DMS79 (cell line): ENCODE measurements at places on chromosomes 4 and X.

DNA sequence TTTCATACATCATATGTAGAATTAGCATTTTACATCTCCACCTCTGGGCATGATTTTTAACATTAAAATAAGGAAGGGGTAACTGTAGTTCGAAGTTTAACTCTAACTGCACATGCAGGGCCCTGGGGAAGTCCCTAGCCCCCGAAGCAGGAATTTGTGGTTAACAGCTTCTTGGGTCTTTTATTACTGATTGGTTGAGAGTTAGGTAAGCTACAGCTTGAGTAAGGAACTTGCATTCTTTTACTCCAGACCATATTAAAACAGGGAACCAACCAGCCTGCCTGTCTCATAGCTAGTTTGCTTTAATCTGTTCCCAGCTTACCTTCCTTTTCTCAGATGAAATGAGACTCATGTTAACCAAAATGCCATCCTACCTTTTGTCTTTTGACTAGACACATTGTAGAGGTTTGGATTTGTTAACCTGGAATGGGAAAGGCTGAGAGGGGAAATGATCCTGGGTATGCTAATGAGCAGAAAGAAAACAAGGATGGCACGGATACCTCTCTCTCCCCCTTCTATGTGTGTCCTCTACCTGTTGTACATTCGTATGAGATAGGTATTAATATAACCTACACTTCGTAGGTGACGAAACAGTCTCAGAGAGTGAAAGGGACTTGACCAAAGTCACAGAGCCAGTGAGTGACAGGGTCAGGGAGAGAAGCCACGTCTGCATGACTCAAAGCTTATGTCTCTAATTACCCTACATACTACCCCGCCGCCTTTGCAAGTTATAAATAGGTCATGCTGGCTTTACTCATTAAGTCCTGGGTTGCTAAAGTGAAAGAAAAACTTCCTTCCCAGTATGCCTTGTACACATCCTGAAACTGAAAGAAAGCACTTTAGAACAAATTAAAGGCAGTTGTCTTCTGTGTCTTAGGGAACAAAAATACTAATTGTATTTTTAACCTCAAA lies 119.5 kb upstream of the AFF2 start:
- no peak for DNase-seq

- no peak for DNase-seq
Observed at GRCh38 chr4:21710179-21710835, 238.3 kb downstream of the KCNIP4 start.

- no peak for DNase-seq
Observed at GRCh38 chr4:156969911-156970310, 1.7 kb downstream of the PDGFC start.

DNA sequence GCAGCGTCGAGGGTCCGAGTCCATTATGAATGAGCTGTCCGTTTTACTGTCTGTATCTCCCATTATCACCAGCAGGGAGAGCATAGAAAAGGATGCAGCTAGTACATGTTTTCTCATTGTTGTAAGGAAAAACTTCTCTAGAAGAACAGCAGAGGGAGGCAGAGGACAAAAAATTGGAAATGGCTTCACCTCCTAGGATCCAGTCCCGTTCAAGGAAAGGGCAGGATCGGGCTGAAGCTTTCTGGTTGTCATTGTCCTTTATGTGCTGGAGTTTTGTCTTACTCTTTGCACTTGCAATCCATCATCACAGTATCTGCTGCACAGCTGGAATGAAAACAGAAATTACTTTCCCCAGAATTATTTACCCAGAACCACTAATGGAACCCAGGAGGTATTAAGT lies 14.7 kb downstream of the NDP start:
- DNase-seq = no peak

GRCh38 chrX:23901060-23901459 lies 6.7 kb downstream of the APOO start:
- no peak for DNase-seq

GRCh38 chr4:2806390-2807355 lies 13.8 kb downstream of the SH3BP2 start:
- DNase-seq = no peak

DNA sequence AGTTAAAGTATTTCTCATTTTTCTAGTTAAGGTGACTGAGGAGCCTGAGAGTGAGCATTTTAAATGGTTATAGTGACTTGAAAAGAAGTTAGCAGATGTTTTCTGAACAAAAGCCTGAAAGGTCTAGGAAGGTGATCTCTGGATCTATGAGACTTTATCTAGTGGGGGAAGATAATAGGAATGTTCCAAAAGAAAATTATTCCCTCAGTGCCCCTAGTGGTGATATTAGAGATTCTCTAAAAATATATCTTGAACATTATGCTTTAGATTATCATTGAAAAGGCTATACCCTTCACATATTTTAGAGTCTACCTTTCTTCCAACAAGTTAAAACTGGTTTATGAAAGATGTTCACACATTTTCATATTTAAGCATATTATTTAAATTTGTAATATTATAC lies 69.0 kb upstream of the SPANXN1 start:
- no peak for DNase-seq

DNA sequence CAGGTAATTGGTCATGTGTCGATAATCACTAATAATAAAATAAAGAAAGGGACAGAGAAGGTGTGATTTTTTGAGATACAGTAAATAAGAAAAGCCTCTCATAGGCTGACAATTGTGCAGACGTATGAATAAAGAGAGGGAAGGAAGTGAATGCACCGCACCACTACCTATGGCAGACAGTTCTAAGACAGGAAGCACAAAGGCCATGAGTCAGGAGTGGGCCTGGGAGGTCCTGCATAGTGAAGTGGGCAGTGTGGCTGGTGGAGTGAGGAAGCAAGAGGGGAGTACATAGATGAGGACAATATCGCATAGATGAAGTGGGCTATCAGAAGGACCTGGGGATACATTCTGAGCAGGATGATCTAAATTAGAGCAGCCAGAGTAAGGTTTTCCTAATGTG lies 75.6 kb downstream of the BMP3 start:
- no peak for DNase-seq

GRCh38 chr4:2865196-2865780 lies 21.6 kb downstream of the ADD1 start:
- no peak for DNase-seq

GRCh38 chr4:7199129-7199725 lies 6.9 kb downstream of the SORCS2 start:
- no peak for DNase-seq

GRCh38 chr4:87895964-87896621 lies 63.3 kb downstream of the MEPE start:
- DNase-seq = no peak

GRCh38 chr4:124515591-124515990 lies 196.9 kb downstream of the ANKRD50 start:
- no peak for DNase-seq

DNA sequence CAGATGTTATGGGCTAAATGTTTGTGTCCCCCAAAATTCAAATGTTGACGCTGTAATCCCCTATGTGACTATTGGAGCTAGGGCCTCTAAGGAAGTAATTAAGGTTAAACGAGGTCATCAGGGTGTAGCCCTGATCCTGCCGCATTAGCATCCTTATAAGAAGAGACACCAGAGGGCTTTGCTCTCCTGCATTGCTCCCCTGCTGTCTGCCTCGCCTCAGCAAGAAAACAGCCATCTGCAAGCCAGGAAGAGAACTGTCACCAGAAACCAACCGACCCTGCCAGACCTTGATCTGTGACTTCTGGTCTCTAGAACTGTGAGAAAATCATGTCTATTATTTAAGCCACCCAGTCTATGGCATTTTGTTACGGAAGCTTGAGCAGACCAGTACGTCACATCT lies 331.9 kb downstream of the DCTD start:
- DNase-seq = no peak

DNA sequence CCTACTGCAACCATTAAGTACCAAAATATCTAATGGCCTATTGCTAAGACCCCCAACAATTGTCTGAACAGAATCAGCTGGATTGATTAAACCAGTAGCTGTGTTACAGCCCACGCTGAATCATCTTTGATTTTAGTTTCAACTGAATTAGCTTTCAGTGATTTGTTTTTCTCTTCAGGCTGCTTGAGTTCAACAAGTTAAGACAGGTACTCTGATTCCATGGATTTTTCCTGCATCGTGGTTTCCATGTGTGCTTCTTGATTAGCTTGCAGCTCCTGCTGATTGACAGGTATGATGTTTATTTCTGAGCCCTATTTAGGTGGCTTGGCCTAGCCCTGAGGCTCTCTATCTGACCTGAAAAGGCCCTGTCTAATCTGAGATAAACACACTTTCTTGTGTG lies 91.3 kb downstream of the GUCY2F start:
- DNase-seq = no peak

DNA sequence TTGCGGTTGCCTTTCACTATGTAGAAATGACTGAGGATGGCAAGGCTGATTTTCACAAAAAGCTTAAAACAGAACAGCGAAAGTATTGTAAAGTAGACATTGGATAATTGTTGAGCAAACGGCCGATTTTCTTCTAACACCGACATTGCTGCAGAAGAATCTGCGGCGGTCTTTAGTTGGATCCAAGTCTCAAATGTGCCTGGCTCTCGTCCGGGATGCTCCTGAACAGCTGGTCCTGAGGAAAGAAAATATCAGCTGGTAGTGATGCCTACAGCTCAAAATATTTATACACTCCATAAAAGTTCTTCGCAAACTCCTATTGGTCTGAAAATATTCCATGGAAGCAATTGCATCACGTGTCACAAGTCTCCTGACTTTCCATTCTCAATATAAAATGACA lies at the start of gene ASB5:
Gene ASB5 (minus strand): TSS at position 260 of the 400 bp plus-strand sequence. CDS start 114 bp downstream, at position 146.
- DNase-seq = no peak

GRCh38 chrX:33053001-33053400 lies 158.3 kb downstream of the DMD start:
- no peak for DNase-seq

DNA sequence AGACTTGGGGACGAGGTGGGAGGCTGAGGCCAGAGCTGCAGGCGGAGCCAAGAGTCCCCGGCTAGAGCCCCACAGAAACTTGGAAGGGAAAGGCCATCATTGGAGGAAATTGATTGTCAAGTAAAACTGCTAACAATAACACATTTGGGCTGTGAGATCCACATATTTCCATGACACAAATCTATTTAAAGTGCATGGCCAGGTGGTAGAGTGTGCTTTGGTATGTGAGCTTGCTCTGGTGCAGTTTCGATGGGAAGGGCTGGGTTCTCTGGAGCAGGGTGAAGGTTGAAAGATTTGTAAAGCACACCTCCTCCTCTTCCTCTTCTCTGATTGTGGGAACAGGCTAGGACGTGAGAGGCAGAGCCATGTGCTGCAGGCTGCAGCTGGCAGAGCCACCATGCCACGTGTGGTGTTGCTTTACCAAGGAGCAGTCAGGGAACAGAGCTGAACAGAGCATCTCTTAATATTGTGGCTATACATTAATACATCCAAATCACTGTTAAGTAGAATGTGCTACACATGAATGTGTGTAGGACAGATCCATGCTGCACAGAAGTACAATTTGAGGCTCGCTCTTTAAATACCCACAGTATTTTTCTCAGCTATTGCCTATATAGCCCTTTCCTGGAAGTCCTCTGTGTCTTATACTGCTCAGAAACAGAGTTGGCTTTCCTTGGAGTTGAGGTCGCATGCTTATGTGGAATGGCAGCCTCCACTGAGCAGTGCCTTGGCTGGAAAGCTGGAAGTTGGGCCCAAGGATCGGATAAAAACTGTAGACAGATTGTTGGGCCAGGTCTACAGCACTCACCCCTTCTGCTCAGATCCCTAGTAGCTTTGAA lies 37.7 kb downstream of the FHDC1 start:
- no peak for DNase-seq

GRCh38 chr4:38377195-38377594 lies 286.8 kb upstream of the KLF3 start:
- no peak for DNase-seq

DNA sequence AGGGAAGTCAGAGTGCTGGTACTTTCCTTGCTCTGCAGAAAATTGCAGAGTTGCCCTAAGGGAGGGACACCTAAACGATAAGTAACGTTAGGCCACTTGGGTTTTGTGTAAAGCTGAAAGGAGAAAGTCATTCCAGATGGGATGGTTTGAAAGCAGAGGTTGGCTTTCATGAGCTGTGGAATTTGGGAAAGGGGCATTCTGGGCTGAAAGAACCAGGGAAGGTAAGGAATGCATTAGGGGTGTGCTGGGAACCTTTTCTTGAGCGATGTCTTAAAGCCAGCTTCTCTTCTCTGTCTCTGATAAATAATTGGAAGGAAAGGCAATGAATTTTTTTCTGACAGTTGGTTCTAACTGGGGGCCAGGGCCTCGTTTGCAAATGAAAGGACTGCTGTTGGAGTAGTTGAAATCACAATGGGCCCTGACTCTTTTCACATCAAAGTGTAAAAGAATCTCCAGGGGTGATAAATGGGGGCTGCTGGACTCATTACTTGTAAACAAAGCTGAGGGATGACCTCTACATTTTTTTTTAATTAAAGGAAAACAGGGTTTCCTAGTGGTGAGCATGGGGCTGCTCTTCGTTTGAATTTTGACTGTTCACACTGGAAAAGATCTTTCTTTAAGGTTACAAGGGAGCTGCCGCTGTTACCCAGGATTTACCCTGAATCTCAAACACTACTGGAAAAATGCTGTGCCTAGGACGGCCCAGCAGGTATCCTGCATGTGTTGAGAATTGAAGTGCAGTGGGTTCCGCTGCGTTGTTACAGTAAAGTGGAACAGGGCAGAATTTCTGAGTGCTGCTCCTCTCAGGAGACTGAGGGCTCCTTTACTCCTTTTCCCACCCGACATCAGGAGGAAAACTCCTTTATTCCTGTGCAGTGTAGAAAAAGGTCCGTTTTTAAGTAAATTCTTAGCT lies 25.0 kb downstream of the AFF1 start:
- DNase-seq = no peak

DNA sequence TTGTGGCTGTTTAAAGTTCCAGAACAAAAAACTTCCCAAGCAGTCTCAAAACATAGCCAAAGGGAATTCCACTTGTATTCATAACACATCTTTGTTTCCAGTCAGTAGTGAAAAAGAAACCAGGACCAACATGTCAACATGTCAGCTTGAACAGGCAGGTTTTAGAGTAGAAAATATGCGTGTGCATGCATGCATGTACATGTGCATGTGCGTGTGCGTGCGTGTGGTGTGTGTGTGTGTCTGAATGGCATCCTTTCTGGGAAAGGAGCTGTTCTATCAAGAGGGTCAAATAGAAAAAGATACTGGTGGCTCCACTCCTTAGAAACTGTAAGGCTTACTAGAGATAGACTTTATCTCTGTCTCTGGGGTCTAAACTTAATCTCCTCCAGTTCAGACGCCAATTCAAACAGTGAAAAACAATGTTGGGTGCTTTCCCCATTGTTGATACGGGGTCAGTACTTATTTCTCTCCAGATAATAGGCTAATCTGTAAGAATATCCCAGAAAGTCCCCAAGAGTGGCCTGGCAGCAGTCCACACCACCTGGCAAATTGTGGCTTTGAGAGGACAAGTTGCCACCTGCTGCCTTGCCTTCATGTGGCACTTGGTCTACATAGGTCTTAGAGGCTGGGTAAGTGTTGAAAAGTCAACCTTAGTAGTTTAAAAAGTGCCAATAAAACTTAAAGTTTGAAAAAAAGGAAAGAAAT lies 110.4 kb downstream of the SCD5 start:
- DNase-seq = no peak
